ENCODE measurements at places on chromosomes 2 and 18.

DNA sequence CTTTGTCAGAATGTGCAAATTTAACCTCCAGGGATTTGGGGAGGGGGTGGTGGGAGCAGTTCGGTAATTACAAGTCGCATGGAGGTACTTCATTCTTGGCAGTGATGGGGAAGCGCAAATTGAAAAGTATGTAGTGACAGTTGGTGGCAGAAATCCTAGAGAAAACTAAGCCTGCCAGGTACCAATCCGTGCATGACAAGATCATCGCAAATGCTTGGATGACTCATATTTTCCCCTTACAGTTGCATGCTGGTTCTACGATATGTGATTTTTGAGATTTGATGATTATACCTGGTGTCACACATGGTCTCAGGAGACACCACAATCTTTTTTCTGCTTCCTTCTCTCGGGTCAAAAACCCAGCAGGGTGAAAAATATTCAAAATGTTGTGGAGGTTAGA lies 479.7 kb upstream of the ID2 start:
- DNase-seq: peak; percentile 30

DNA sequence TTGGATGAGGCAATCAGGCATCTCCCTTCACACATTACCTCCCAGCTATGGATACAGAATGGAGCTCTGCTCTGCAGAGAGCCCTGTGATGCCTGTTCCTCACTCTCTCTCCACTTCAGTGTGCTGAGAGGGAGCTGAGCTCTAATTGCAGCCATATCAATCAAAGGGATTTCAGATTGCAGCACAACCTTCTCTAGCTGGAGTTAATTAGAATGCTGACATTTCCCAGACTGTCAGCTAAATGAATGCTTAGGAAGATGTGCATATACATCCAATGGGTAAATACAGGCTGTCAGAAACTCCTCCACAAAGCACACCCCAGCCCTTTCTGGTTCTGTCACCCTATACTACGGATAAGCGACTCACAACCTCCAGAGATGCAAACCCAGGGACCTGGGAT lies 402.6 kb downstream of the EIPR1 start:
- DNase-seq: peak; percentile 6

DNA sequence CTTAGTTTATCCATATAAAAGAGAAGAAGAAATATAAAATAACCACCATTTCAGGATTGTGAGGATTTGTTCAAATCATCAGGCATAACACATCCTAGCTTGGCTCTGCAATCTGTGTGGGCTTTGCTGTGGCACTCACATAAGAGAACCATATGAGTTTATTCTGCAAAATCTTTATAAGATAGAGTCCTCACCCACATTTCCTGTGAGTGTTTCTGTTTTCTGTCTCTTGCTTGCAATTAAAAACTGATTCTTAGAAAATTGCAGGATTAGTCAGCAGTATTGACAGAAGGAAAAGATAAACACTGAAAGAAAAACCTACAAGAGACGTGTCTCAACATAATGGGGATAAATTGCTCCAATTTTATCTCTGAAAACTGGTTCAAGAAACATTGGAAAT lies 258.5 kb downstream of the RND3 start:
- DNase-seq: no peak

DNA sequence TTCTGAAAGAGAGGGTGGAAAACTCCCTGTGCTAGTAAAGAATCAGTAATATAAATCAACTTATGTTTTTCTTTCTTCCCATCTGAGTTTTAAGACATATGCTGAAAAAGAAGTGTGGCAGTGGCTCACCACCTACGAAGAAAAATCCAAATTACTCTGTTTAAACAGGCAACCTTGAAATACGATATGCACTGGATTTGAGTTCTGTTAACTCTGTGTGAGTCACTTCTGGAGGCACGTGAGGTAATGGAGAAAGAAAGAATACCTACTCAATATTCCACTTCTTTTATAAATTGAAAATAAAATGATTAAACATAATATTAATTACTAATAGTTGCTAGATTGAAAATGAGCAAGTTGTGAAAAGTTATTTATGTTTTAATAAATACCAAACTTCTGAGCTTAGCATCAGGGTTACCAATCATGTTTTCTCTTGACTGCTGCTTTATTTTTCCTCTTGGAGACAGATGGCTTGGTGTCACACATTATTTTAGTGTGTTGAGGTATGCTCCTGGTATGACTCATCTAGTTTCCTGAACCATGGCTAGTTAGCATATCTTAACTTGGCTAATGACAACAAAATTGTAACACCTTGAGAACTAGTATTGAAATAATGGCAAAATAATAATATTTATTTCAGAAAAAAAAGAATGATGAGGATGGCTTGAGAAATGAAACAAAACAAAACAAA lies 1705.5 kb upstream of the PIK3C3 start:
- DNase-seq: no peak

- no peak for DNase-seq
These were observed 2.6 kb downstream of the SLC66A2 start for GRCh38 chr18:79948719-79949411.

GRCh38 chr2:127305990-127306585 lies 12.1 kb upstream of the ERCC3 start:
- DNase-seq: no peak

GRCh38 chr2:17558053-17558452 lies 17.6 kb downstream of the VSNL1 start:
- no peak for DNase-seq

- no peak for DNase-seq
These were observed 25.9 kb downstream of the PSTPIP2 start for GRCh38 chr18:46046126-46046525.

DNA sequence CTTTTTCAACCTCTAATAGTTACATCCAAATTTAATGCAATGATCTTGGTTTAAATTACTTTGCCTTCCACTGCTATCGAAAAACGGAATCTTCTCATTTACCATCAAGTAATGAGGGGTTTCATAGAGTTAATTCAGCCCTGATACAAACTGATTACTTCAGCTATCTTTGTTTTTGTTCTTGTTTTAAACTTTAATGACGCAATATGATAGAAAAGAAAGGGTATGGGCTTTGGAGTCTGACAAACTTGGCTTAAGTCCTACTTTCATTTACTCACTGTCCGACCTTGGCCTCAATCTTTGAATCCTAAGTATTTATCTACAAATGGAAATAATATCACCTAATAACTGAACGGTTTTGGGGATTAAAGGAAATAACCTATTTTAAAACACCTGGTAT lies 16.1 kb downstream of the ADAM17 start:
- no peak for DNase-seq

GRCh38 chr18:3132700-3133099 lies 87.1 kb downstream of the MYOM1 start:
- DNase-seq: no peak

GRCh38 chr2:223536546-223536945 lies 65.6 kb downstream of the SCG2 start:
- no peak for DNase-seq

- DNase-seq: peak; percentile 16
These were observed 4.5 kb downstream of the RAB31 start for GRCh38 chr18:9712611-9713010.

- DNase-seq: peak; percentile 80
These were observed 71.7 kb downstream of the TPGS2 start for GRCh38 chr18:36757081-36757480.

DNA sequence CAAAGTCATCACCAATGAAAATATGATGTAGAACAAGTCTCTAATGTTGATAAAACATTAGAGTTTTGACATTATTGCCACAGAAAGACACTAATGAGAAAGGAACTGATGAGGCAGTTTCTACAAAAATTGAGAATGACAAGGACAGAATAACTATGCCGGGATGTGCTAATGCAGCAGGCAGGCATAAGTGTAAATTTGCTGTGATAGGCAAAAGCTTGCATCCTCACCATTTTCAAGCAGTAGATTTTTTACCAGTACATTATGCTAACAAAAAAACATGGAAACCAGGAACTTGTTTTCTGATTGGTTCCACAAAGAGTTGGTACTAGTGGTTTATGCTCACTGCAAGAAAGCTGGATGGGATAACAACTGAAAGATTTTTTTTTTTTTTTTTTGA lies 715.5 kb upstream of the LRRTM4 start:
- DNase-seq: no peak

- DNase-seq: no peak
These were observed 18.8 kb upstream of the MMADHC start for GRCh38 chr2:149606251-149606811.

GRCh38 chr18:65721619-65722018 lies 29.2 kb upstream of the CDH7 start:
- no peak for DNase-seq

DNA sequence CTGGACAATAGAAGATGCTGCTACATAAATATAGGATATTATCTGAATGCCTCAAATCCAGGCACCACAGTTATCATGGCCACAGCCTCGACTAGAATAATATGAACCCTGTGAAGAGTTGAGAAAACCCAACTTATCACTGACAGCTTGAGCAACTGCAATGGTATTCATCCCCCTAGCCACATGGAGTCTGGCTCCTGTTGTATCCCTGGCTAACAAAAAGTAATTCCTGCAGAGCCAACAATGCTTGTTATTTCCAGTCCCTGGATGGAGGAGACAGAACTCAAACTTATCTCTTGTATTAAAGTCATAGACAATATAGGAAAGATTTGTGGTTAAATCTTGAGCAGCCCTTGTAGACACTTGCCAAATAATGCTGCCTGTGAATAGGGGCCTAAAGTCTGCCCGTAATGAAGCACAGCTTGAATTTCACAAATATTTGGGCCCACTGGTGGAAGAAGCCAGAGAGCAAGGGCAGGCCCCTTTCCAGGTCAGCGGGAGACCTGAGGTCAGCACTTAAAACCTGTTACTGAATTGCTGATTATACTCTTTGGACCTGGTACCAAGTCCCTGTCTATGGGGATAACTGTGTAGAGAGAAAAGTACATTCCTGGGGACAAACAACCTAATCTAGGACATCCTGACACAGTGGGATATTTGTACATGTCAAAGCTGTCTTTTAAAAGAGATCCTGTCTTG lies 28.4 kb upstream of the SUCLG1 start:
- DNase-seq: no peak

GRCh38 chr2:127097841-127098651 lies 8.9 kb downstream of the BIN1 start:
- peak; percentile 23 for DNase-seq

- no peak for DNase-seq
These were observed 21.7 kb downstream of the TFPI start for GRCh38 chr2:187532333-187533120.

DNA sequence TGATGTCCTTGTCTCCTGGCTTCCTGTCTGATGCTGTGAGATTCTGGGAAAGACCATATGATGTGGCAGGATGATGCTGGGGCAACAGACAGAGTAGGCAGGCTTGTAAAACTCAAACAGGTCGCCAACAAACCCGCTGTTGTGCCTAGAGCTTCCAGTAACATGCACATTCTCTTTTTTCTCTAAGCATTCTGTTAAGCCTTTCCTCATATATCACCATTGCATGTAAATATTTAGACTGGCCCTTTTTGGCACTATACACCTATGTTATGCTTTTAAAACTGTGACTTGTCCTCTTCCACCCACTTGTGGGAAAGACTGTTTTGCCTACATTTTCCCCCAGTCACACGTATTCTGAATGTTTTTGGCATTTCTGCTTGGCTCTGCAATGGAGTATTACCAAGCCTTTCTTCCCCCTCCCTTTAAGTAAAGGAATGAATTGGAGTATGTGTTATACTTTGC lies 250.4 kb upstream of the TANK start:
- no peak for DNase-seq

DNA sequence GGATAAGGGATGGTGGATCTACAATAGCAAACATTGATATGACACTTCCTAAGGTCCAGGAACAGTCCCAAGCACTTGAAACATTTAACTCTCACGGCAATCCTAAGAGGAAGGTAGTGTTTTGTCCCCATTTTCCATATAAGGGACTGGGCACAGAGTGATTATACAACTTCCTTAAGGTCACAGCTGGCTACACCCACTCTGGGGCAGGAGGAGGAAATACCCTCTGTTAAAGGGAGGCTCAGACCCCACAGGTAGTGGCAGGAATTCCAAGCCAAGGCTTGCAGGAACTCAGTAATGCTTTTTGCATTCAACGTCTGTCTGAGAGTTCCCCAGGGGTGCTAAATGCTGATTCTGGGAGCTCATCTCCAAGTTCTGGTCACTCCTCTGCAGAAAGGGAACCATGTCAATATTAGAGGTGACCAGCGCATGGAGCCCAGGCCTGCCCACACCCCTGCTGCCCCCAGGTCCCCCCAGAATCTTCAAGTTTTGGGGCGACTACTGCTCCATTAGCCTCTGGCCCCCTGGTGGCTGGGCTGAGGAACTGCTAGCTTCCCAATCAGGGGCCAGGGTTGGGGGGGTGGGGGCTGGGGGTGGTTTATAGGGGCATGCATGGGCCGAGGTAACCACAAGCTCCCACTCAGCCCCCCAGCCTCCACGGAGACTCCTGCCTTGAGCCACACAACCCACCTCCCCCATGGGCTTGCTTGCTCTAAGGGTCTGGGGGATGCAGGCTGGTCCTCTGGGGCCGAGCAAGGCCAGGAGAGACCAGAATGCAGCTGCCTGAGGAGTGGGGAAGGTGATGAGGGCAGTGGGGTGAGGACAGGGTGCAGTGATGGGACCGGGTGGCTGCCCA lies 11.1 kb downstream of the OBSL1 start:
- no peak for DNase-seq

GRCh38 chr2:27263287-27264252 lies 723 bp upstream of the SLC30A3 start:
- DNase-seq: no peak

DNA sequence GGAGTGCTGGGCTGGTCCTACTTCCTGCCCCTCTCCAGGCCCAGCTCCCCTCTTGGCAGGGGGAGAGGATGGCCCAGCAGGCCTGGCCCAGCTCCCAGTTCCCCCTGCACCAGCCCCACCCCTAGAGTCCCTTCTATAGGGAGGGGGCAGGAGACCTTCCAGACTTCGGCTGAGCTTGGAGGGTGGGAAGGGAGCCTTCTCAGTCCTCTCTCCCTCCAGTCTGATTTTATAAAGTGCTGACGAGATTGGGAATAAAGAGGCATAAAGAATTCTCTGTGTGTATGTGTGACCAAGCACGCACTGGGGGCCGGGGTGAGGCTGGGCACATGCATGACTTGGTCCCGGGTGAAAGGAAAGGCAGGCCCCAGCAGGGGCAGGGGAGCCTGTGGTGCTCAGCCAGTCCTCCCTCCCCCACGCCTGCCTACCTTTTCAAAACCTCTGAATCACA lies 5.1 kb downstream of the CHPF start:
- DNase-seq: peak; percentile 72

DNA sequence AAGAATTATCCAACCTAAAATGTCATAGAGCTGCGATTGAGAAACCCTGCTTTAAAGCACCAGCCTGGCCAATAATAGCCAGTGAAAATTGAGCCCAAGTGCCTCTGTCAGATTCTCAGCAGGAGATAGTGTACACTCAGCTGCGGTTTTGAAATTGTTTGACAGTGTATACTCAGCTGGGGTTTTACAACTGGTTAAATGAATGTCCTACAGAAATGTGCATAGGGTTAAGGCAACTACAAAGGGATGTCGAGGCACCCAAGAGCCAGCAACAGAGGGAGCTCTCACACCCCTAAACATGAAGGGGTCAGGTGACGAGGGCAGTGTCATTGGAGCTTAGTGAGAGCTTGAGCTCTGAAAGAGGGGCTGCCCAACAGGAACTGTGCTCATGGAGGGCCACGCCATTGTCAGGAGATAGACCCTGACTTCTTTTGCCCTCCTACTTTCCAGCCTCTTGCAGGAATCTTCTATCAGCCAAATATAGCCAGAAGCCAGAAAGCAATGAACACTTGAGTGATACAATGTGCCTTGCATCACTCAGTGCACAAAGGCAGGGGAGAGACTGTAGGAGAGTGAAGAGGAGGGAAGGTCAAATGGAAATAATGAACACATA lies 15.1 kb downstream of the ACTG2 start:
- DNase-seq: no peak

- DNase-seq: no peak
These were observed 40.6 kb downstream of the TMEM87B start for GRCh38 chr2:112095681-112096080.

GRCh38 chr2:236179236-236180075 lies 11.3 kb upstream of the GBX2 start:
- DNase-seq: no peak
